Stimulated activated CD4-positive, alpha-beta T cell treated with anti-CD3 and anti-CD28 coated beads, Interleukin-1b, Interleukin-23, amount 100 ng/mL, for 1 hour (primary cell): ENCODE measurements at places on chromosomes 6 and 20.
A peak's percentile ranks its signal among the peaks of the same experiment; 100 is the strongest.

- DNase-seq: no peak
Measured at GRCh38 chr20:10454151-10454750, 19.1 kb downstream of the SLX4IP start.

DNA sequence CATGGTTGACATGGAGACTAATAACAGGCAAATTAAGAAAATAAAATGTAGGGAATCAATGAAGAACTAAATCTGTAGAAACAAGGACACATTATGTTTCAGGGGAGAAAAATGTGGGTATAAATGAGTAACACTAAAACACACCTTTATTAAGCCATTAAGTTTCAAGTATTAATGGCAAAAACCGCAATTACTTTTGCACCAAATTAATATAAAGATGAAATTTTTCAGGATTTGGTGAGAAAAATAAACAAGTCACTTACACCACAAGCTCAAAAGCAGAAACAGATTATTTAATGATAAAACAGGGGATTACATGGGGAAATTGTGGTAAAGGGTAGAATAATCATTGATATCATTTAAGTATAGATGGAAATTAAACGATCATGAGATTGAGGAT, 793.8 kb upstream of the FLRT3 start:
- no peak for DNase-seq

- DNase-seq: no peak
Measured at GRCh38 chr20:42589976-42590639, 599.6 kb downstream of the PTPRT start.

DNA sequence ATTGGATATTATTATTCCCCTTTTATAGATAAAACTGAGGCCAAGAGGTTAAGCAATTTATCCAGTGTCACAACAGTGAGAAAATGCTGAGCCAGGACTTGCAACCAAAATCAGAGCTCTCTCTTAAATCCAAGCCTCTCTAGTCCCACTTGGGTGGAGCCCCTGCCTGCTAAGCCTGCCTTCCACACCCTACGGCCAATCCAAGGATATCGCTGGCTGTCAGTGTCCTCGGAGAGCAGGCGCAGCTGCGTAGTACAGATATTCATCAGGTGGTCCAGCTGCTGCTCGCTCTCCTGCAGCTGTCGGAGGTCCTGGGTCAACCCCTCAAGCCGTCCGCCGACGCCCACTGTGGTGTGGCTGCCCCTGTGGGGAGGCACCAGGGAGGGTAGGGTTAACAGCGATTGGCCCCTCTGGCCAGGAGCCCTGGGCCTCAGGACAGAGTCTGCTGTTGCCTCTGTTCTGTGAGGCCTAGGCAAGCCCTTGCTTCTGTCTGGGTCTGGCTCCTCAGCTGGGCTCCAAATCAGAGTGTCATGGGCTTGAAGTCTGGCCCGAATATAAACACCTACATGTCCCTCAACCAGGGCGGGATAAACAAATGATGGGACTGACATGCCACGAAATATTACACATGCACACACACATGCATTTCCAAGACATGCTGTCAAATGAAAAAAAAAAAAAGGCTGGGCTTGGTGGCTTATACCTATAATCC, 3.9 kb upstream of the NECAB3 start:
- no peak for DNase-seq

GRCh38 chr6:167554854-167555253, 230.0 kb downstream of the TTLL2 start:
- DNase-seq: no peak

- no peak for DNase-seq
Measured at GRCh38 chr20:62370115-62370806, 3.1 kb upstream of the LAMA5 start.

DNA sequence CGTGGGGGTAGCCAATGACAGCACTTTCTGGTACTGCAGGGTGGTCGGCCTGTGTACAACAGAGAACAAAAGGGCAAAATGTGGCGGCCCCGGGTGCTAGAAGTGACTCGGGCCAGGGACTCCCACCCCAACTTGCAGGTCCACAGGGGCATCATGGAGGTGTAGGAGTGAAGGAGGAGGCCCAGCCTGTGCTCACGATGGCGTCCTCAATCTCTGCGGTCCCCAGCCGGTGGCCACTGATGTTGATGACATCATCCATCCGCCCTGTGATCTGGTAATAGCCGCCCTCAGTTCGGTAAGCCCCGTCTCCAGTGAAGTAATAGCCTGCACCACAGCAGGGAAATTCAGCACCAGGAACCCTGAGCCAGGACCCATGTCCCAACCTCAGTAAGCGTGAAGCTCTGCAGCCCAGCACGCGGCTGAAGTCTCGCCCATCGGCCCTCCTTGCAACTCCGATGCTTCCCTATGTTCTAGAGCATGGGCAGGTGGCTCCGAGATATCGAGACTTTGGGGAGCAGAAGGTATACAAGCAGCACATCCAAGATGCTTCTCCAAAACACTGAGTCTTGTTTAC, 20.2 kb upstream of the APMAP start:
- no peak for DNase-seq

- no peak for DNase-seq
Measured at GRCh38 chr6:33163540-33163939, 28.7 kb downstream of the COL11A2 start.

- no peak for DNase-seq
Measured at GRCh38 chr6:112038268-112038667, 15.6 kb upstream of the CCN6 start.

GRCh38 chr20:60167812-60168211, 209.6 kb downstream of the CDH26 start:
- DNase-seq: no peak

GRCh38 chr6:21101694-21102093, 491.9 kb upstream of the SOX4 start:
- DNase-seq: no peak

- no peak for DNase-seq
Measured at GRCh38 chr6:32184084-32184640, at the start of gene AGER. Gene AGER, minus strand, starts transcription at chr6:32184253. Its CDS starts 31 bp downstream, at chr6:32184222.

DNA sequence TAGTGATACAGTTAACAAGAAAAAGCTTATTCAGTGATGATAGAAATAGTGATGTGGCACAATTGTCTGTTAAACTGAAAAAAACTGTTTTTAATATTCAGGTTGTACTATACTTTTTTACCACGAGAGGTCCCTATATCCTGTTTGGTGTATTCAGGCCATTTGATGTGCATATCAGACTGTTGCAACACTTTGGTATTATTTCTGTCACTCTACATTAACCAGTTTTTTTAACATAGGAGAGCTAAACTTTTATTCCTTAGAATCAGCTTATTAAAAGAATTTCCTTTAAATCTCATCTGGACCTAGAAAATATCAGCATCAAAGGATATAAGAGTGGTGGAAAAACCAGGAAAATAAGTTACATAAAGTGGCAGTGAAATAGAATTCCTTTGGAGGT, 36.8 kb downstream of the TSPYL4 start:
- DNase-seq: no peak

DNA sequence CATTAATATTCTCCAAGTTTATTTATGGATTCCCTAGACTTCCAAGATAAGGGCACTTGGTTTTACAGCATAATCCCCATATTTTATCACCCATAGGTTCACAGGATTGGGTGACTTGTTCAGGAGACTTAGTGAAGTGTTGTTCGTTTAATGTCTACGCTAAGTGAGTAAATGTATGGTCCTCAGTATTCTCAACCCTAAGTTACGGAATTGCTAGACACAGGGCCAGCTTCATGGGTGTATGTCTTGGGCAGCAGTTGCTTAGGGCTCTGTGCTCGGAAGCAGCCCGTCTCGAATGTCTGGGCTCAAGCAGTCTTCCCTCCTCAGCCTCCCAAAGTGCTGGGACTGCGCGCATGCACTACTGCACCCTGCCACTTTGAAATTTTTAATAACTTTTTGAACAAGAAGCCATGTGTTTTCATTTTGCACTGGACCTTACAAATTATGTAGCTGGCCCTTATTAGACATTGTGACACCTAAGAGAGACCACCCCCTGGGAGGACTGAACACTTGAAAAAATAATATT, 91.5 kb upstream of the ZNF217 start:
- no peak for DNase-seq

GRCh38 chr6:79079561-79080041, 1.5 kb upstream of the PHIP start:
- DNase-seq: no peak

DNA sequence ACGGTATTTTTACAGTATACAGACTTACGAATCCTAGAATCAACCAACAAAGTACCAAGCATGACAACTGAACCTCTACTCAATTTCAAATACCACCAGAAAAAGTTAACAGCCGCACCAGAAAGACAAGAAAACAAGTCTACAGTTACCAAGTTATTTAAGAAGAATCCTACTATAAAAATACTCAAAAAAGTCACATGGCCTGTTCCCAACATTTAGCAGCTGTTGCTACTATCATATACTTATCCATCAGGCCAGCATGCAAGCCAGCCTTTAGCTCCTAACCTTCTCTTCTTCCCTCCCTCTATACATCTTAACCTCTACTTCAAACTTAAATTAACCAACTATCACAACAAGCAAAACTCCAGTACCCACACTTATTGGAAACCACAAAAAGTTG, 1.9 kb downstream of the SYNCRIP start:
- no peak for DNase-seq

DNA sequence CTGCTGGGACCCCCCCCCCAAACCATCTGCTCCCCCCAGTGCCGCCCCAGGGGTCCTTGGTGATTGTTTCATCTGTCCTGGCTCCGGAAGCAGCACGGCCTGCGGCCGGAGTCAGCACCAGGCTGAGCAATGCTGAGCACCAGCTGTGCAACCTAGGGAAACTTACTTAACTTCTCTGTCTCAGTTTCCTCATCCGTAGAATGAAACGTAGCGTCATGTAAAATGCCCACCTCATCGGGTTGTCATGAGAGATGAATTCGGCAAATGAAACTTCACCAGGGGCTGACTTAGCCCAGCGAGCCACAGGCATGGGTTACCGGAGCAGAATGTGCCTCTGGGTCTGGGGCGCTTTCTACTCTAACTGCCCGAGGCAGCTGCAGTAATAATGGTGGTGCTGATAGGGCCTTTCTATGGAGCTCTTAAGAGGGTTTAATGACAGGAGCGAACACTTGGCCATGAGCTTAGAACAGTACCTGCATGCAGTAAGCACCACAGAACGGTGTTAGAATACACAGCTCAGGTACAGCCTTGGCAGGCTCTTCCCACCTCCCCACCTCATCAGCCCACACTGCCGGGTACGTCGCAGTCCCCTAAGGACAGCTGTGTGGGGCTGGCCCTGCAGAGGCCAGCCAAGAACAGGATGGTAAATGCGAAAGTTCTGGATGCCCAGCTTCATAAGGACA, 1.7 kb downstream of the THBS2 start:
- no peak for DNase-seq

GRCh38 chr20:17995967-17996819, 27.4 kb downstream of the MGME1 start:
- DNase-seq: peak; percentile 6

DNA sequence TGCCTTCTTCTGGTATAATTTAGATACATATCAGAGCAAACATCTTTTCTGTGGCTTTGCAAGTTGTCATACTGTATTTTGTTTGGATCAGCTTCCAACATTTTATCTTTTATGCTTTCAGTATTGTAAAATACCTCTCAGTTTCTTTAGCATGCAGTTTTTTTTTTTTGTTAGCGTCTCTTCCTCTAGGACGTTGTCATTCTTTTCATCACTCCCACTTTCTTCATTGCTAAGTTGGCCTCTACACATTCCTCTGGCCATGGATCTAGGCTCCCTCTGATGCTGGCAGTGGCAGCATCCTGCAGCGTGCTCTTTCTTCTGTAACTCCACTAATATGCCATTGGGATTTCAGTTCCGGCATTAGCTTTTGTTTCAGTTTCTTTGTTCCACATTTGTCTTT, 21.7 kb downstream of the RPRD1B start:
- DNase-seq: no peak

DNA sequence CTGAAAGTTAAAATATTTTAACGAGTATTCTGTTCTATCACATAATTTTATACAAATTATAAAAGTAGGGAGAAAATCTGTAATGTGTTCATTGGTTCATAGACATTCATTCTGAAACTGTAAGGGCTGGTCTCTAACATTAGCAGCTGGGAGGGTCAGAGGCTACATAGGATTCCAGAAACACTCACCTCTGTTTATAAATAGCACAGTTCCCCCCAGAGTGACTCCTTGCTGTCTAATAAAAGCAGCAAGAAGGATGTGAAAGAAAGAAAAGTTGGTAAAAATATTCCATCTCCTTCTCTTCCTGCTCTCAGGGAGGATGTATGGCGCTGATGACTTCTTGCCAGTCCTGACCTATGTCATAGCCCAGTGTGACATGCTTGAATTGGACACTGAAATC, 25.3 kb upstream of the NAA20 start:
- no peak for DNase-seq

- DNase-seq: no peak
Measured at GRCh38 chr6:31663961-31664789, 622 bp downstream of the GPANK1 start.

GRCh38 chr6:49839957-49840356, 26.4 kb downstream of the CRISP1 start:
- no peak for DNase-seq

DNA sequence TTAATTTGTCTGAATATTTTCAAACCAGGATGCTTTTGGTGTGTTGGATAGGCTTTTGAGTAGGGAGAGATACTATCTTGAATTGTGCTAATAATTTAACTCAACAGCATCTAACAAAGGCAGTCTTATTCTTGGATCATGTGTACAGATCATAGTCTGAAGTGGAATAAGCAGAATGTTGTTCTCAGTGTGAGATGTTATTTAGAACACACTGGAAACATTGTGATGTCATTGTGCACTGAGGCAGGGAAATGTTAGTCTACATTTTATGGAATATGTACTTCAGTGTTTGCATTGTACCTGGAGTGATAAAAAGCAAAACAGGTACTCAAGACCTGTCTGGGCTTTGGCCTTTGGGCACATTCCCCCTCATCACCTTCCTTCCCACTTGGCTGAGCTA, 35.0 kb downstream of the RNF144B start:
- DNase-seq: no peak
